ENCODE measurements at places on chromosomes 6 and 20.

GRCh38 chr6:66896415-66896814, 1189.4 kb upstream of the EYS start:
- DNase-seq: no peak

- DNase-seq: peak; percentile 54
Measured at GRCh38 chr6:32118782-32119628, 9.0 kb downstream of the ATF6B start.

GRCh38 chr6:154996841-154997311, 1.8 kb downstream of the TIAM2 start:
- no peak for DNase-seq

DNA sequence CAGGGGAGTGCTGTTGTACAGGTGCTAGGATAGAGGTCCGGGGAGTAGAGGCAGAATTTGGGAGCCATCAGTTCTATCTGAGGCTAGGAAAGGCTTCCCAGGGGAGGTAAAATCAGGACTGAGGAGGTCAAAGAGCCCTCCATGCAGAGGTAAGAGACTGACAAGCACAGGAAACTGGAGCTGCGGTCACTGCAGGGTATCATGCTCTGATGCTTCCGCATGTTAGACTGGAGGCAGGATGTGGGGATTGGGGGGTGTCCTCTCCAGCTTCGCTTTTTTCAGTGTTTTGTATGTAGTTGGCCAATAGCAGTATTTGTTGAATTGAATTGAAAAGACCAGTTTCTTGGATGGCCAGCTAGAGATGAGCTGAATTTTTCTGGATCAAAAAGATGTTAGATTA, 87.8 kb downstream of the SLC22A3 start:
- DNase-seq: no peak

- DNase-seq: no peak
Measured at GRCh38 chr6:167678102-167679101, 148.3 kb upstream of the AFDN start.

GRCh38 chr6:106546691-106547414, 82.4 kb downstream of the RTN4IP1 start:
- DNase-seq: no peak

- no peak for DNase-seq
Measured at GRCh38 chr20:53425941-53426340, 167.7 kb downstream of the ZNF217 start.
